ENCODE measurements at places on chromosomes 7 and 10. TPM values are rescaled to one million over a fixed set of nuclear protein-coding genes. Genes with fewer than 3 reads are reported as not detected.
A peak's percentile ranks its signal among the peaks of the same experiment; 100 is the strongest.

Gene PANK1
- total RNA-seq: 2.0 TPM

Gene LIMK1
- 19.5 TPM for total RNA-seq

GRCh38 chr7:49287653-49288052 lies 363.3 kb downstream of the CDC14C start:
- no peak for DNase-seq
- no peaks in the 10 kb centered on the region for H3K4me1 ChIP-seq
- H3K27ac ChIP-seq: no peak overlapping the region
- no peaks in the 10 kb centered on the region for H3K36me3 ChIP-seq
- H3K27me3 ChIP-seq: no peaks in the 10 kb centered on the region

DNA sequence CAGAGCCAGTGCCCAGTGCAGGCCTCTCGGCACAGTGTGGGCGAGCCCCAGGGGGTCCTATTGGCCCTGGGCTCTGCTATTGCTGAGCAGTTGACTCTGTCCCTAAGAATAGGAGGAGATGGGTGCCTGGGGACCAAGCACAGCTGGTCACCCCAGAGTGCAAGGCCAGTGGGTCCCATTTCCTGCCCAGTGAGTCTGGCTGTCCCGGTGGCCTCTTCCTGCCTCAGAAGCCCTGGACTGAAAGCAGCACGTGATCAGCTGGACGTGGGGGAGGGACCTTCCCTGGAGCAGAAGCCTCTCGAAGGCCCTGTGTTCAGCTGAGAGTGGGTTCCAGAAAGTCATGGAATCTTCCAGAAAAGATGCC lies 42.0 kb downstream of the PWWP2B start:
- H3K27me3 ChIP-seq: no peaks in the 10 kb centered on the region
- H3K4me1 ChIP-seq: no peaks in the 10 kb centered on the region
- no peak for DNase-seq
- H3K36me3 ChIP-seq: no peaks in the 10 kb centered on the region

- peaks cover 31% of the 10 kb centered on the region for H3K4me1 ChIP-seq
- DNase-seq: no peak
- H3K27ac ChIP-seq: no peak overlapping the region
- H3K27me3 ChIP-seq: no peaks in the 10 kb centered on the region
- no peak overlapping the region for H3K4me3 ChIP-seq
Observed at GRCh38 chr7:7766671-7767070, 48.3 kb upstream of the RPA3 start.

- DNase-seq: peak; percentile 22
- H3K27ac ChIP-seq: no peak overlapping the region
- no peaks in the 10 kb centered on the region for H3K36me3 ChIP-seq
- H3K27me3 ChIP-seq: peaks cover 49% of the 10 kb centered on the region
- no peak overlapping the region for H3K4me3 ChIP-seq
Observed at GRCh38 chr10:132096223-132096622, 30.5 kb downstream of the JAKMIP3 start.

DNA sequence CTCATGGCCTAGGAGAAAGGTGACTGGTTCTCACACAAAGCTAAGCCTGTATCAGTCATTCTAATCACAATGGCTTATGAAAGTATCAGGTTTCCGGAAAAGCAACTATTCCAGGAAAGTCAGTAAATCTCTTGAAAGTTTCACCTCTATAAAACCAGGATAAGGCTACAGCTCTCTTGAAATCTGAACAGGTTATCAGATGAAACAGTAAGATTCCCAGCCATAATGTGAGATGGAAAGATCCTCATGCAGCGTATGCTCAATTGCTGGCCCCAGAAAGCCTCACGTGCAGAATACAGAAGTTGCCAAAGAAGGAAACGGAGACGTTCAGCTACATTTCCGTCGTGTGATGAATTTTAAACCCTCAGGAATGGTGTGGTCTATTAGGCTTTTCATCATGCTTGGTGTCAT lies 90.0 kb downstream of the PFKFB3 start:
- peaks cover 16% of the 10 kb centered on the region for H3K36me3 ChIP-seq
- no peak overlapping the region for H3K4me3 ChIP-seq
- peaks cover 41% of the 10 kb centered on the region for H3K4me1 ChIP-seq
- no peak for DNase-seq
- no peaks in the 10 kb centered on the region for H3K27me3 ChIP-seq

DNA sequence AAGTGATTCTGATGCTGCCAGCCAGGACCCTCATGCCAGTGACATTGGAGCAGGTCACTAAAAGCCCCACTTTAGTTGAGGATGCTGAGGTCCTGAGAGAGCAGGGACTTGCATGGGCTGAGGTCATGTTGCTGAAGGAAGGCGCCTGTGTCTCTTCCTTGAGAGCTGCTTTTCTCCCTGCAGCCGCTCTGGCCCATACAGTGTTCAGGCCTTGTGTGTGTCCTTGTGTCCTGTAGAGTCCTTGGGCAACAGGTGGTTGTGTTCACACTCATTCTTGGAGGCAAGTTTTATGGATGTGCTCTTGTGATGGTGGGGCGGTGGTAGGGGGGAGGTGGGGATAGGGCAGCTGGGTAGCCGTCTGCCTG lies 33.3 kb downstream of the TSPAN14 start:
- H3K4me1 ChIP-seq: peaks cover 92% of the 10 kb centered on the region
- peaks cover 55% of the 10 kb centered on the region for H3K36me3 ChIP-seq
- no peak for DNase-seq
- H3K27me3 ChIP-seq: no peaks in the 10 kb centered on the region
- peak overlapping the region; percentile 51 for H3K4me3 ChIP-seq

Gene OPTN
- total RNA-seq: 32.9 TPM

- peaks cover 4% of the 10 kb centered on the region for H3K27me3 ChIP-seq
- no peak overlapping the region for H3K4me3 ChIP-seq
- no peak for DNase-seq
Observed at GRCh38 chr10:122078965-122079795, 90.2 kb downstream of the TACC2 start.

Gene RASA4B
- total RNA-seq: 25.2 TPM

GRCh38 chr10:106582291-106582690 lies 582.2 kb downstream of the SORCS1 start:
- no peak overlapping the region for H3K27ac ChIP-seq
- no peaks in the 10 kb centered on the region for H3K4me1 ChIP-seq
- no peak for DNase-seq
- no peaks in the 10 kb centered on the region for H3K36me3 ChIP-seq
- no peaks in the 10 kb centered on the region for H3K27me3 ChIP-seq

DNA sequence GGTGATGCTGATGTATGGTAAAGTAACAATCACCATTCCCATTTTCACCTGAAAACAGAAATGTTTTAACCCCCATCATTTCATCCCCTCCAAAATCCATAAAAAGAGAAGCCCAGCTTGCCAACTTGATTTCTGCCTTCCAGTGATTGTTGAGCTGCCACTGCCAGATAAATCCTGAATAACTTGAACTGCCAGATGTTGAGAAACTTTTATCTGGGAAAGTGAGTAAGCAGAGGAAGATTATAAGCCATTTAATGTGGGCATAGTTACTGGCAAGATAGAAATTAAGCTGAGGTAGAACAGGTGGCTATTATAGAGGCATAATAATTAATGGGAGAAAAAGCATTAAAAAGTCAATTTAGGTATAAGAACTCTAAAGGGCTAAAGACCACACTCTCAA lies 534.1 kb downstream of the ANKRD7 start:
- no peak overlapping the region for H3K4me3 ChIP-seq
- no peaks in the 10 kb centered on the region for H3K27me3 ChIP-seq
- H3K36me3 ChIP-seq: no peaks in the 10 kb centered on the region
- no peak overlapping the region for H3K27ac ChIP-seq

DNA sequence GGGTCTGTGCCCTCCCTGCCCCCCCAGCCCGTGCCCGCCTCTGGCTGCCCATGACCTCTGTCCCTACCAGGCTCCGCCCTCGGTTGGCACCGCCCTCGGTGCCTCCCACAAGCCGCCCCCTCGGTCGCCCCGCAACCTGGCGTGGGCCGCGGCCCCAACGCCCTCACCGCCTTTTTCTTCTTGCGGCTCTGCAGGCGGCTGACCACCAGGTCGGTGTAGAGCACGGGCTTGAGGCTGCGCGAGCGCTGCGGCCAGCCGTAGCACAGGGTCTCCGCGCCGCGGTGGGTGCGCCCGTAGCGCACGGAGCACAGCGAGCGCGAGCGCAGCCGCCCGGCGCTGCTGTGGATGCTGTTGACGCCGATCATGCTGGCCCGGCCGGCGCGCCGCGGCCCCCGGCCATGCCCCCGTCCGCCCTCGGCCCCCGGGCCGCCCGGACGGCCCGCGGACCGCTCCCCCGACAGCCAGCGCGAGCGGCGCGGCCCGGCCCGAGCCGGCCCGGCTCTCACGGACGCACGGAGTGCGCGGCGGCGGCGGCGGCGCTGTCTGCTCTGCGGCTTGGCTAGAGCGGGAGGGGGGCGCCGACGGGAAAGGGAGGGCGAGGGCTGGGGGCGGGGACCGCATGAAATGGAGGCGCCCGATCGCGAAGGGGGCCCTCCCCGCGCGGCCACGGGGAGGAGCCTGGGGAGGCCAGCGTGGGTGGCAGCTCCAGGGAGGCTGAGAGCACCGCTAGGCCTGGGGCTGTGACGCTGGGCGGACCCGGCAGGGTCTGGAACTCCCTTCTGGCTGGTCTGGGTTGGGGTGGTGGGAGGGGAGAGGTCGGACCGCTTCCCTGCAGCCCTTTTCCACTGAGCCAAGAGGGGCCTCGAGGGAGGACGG lies 9.6 kb downstream of the PSD start:
- peak overlapping the region; percentile 75 for H3K4me3 ChIP-seq
- peak; percentile 88 for DNase-seq
- H3K36me3 ChIP-seq: peaks cover 1% of the 10 kb centered on the region

GRCh38 chr10:30680908-30681307 lies 51.4 kb upstream of the LYZL2 start:
- H3K4me1 ChIP-seq: peaks cover 4% of the 10 kb centered on the region
- H3K4me3 ChIP-seq: no peak overlapping the region
- H3K27ac ChIP-seq: no peak overlapping the region
- H3K36me3 ChIP-seq: no peaks in the 10 kb centered on the region
- H3K27me3 ChIP-seq: peaks cover 36% of the 10 kb centered on the region

- H3K27ac ChIP-seq: no peak overlapping the region
- peaks cover 3% of the 10 kb centered on the region for H3K36me3 ChIP-seq
- H3K27me3 ChIP-seq: no peaks in the 10 kb centered on the region
- no peaks in the 10 kb centered on the region for H3K4me1 ChIP-seq
- no peak overlapping the region for H3K4me3 ChIP-seq
Observed at GRCh38 chr10:103626178-103626577, 132.7 kb downstream of the NEURL1 start.

DNA sequence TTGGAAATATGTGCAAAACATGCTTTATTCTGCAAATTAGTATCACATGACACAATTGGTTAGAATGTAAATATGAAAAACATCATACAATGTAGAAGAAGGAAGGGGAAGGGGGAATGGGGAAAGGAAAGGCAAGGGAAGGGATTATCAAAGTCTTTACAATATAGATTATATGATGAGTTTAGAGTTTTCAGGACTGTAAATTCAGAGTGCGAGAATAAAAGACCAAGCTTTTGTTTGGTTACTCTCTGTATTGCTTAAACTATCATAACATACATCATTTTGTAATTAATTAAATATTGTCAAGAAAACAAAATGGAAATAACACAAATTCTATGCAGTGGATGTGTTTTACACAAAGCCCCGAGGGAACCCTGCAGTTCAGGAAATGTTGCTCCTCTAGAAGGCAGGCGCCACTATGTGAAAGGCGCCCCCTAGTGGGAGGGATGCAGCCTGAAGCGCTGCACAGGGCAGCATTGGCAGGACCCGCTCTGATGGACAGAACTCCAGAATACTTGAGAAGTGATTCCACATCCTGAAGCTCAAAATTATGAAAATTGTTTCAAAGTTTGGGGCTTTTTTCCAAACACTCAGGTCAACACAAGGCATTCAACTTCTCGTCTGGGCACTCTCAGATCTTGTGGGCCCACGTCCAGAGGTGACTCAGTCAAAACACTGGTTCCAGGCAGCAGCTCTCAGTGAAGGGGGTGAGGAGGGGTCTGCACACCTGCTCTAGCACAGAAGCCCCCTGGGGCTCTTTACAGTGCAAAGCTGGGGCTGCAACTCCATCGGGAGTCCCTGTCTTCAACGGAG lies 31.6 kb upstream of the TMEM254 start:
- H3K27ac ChIP-seq: no peak overlapping the region
- no peak overlapping the region for H3K4me3 ChIP-seq
- no peaks in the 10 kb centered on the region for H3K4me1 ChIP-seq
- H3K36me3 ChIP-seq: no peaks in the 10 kb centered on the region
- peak; percentile 63 for DNase-seq
- no peaks in the 10 kb centered on the region for H3K27me3 ChIP-seq

GRCh38 chr7:43077732-43078391 lies 34.6 kb upstream of the HECW1 start:
- H3K4me1 ChIP-seq: peaks cover 7% of the 10 kb centered on the region
- no peaks in the 10 kb centered on the region for H3K36me3 ChIP-seq
- peaks cover 32% of the 10 kb centered on the region for H3K27me3 ChIP-seq
- peak; percentile 3 for DNase-seq
- H3K27ac ChIP-seq: no peak overlapping the region

- peaks cover 77% of the 10 kb centered on the region for H3K4me1 ChIP-seq
- no peak overlapping the region for H3K27ac ChIP-seq
- H3K27me3 ChIP-seq: no peaks in the 10 kb centered on the region
- peaks cover 83% of the 10 kb centered on the region for H3K36me3 ChIP-seq
- no peak overlapping the region for H3K4me3 ChIP-seq
- DNase-seq: no peak
Observed at GRCh38 chr10:17649836-17650235, 5.9 kb downstream of the STAM start.

Data from activated naive CD8-positive, alpha-beta T cell treated with anti-CD3 and anti-CD28 coated beads for 36 hours (primary cell).